ENCODE measurements at places on chromosomes 1 and 21. TPM values are rescaled to one million over a fixed set of nuclear protein-coding genes. Genes with fewer than 3 reads are reported as not detected.
A peak's percentile ranks its signal among the peaks of the same experiment; 100 is the strongest.

The KLF17 gene
- not detected for total RNA-seq

The CRB1 gene
- 0.30 TPM for total RNA-seq

The PAQR7 gene
- total RNA-seq, result 14.1 TPM

The TCHH gene
- not detected for total RNA-seq

The GPR37L1 gene
- not detected for total RNA-seq

The SPRR3 gene
- not detected for total RNA-seq

The CELA3B gene
- total RNA-seq, result not detected

DNA sequence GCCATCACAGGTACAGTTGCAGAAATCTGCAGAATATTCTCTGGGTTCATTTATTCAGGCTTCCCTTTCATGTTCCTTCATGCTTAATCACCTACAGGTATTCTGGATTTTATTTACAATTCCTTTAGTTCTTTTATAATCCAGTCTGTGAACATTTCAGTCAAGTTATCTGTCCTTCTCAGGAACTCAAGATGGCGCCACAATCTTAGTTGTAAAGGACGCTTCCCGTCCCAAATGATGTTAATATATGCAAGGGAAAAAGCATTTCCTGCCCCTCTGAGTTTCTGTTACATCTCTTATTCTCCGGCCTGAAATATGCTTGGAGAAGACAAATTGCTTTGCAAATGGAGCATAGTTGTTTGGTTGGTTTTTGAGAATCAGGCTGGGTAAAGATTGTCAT, 19.3 kb downstream of the F3 start:
- DNase-seq, result peak; percentile 13

- no peak for DNase-seq
These were observed 20.1 kb downstream of the COP1 start for GRCh38 chr1:176187001-176187400.

DNA sequence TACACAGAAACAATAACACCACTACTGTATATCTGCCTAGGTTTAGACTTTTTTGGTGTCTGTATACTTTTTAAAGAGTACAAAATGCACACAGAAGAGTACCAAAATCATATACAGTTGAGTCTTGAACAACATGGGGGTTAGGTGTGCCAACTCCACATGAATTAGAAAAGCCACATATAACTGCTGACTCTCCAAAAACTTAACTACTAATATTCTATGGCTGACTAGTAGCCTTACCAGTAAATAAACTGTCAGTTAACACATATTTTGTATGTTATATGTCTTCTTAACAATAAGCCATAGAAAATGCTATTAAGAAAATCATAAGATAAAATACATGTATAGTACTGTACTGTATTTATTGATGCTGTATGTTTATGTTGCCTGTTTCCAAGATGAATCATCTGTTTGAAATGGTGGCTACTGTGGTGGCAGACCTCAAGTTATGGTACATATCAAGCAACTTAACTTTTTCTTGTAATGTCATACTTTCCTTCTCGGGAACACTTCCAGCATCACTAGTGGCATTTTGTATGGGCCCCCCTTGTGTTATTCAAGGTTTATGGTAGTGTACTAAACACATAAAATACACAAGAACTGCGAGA, 71.2 kb downstream of the LHX4 start:
- DNase-seq, result no peak

DNA sequence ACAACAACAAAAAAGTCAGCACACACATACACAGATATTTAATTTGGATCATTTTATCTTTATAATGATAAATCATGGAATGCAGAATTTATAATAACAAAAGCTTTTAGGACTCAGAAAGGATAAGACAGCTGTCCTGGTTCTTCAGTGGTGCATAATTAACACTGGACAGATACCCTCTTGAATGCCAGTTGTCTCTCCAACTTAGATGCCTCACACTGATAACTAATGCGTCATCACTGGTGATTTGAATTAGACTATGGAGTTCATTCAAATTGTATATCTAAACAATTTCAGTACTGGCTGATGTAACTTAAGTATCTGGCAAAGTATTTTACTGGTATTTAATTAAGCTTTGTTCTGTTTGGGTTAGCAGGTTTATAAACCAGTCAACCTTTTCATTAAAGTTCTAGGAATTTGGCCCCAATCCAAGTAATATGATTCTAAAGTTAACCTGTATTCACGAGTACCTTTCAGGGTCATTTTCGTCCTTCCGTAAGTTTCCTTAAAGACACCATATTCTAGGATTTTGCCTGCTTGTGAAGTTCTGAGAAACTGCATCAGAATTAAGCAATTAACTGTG, 1199.5 kb upstream of the TMPRSS15 start:
- DNase-seq, result peak; percentile 48

GRCh38 chr21:42580076-42580792, 66.6 kb downstream of the SLC37A1 start:
- no peak for DNase-seq

GRCh38 chr1:22573237-22573636, 9.9 kb downstream of the EPHA8 start:
- no peak for DNase-seq

- DNase-seq, result peak; percentile 86
These were observed 32.9 kb downstream of the RASAL2 start for GRCh38 chr1:178126741-178127185.

- DNase-seq, result no peak
These were observed 150.4 kb downstream of the OMA1 start for GRCh38 chr1:58396150-58396549.

DNA sequence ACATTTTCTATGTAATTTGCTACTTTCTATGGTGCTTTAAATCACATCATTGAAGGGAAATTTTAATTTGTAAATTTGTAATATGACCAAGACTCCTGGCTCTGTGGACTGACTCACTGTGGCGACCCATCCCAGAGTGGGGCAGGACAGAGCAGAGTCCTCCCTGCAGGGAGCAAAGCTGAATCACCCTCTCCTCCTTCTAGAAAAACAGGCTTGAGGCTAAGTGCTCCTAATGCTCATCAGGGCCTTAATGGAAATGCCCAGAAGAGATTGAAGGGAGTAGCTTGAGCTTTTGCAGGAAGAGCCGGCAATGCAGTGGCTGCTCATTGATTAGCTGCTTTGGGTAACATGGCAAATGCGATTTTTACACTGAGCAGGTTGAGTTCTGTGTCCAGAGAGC, 16.8 kb downstream of the S100A10 start:
- peak; percentile 53 for DNase-seq

DNA sequence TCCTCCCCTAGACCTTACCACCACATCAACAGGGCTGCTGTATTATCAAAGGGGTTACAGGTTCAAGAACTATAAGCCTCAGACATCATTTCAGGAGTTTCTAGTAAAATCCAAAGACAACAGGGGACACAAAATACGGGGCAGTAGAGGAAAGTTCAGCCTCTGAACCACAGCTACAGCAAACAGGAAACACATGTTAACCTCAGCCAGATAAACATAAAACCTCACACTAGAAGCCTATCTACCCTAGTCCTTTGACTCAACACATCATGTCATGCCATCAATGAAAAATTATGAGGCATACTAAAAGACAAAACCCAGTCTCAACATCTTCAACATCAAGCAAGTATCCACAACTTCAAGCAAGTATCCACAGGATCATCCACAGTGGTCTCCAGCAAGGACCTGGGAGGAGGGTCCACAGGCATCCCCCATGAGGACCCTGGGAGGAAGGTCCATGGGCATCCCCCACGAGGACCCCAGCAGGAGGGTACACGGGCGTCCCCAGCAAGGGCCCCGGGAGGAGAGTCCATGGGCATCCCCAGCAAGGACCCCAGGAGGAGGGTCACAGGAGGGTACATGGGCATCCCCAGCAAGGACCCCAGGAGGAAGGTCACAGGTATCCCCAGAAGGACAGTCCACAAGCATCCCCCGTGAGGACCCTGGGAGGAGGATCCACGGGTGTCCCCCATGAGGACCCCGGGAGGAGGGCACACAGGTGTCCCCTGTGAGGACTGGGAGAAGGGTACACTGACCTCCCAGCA, 440.0 kb downstream of the MATN1 start:
- DNase-seq, result no peak

GRCh38 chr1:164470996-164471395, 88.0 kb upstream of the PBX1 start:
- DNase-seq, result no peak

DNA sequence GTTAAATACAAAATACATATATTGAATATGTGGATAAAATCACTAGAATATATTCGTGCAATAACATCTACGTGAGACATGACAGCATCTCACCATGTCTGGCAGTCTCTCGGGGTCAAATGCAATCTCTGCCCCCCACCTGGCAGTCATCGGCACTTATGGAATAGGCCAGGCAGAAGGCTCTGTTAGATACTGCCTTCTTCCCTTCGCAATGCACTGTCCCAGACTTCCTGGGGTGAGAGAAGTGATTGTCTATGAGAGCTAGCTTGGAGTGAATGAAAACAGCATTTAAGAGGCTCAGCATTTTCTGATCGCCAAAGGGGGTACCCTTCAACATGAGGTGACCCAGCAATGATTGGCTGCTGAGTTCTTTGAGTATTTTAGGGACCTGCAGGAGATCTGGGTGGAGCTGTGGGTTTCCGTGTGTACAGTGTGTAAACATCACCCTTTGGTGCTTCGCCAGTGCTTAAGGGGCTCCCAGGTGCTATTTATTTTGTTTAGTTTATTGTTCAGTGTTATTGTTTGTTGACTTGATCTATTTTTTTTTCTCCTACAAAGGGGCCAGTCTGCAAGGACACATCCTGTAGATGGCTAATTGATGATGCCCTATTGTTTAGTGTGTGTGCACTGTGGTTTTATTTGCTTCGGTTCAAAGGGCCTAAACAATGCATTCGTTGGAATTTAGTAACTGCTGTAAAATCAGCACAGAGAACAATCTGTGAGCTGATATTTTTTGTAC, 10.2 kb downstream of the ERG start:
- no peak for DNase-seq

DNA sequence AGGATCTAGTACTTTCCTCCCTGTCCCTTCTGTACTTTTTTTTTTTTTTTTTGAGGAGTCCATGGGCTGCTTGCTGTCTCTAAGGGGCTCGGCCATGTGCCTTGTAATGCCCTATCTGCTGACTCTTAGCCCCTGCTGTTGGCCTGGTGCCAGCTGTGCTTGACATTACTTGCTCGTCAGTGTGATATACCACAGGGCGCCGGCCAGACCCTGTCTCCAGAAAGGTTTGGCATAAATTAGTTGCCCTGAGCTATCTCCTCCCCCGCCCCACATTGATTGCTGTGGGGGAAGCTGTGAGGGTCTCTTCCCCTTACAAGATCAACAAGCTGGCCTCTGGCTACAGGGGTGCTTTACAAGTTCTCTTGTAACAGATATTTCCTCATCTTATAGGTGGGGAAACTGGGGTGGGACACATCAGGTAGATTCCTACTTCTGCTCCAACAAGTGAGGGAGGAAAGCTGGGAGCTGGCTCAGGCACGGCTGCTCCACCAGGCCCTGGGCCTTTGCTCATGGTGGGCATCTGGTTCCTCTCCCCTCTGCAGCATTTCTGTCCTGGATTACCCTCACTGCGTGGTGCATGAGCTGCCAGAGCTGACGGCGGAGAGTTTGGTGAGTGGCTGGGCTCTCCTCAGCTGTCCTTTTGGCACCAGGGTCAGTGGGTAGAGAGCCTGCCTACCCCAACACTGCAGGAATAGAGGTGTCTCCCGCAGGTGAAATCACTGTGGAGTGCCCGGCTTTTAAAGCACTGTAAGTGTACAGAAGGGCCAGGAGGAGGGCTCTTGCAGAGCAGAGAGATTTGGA, 15.6 kb downstream of the STRIP1 start:
- no peak for DNase-seq

DNA sequence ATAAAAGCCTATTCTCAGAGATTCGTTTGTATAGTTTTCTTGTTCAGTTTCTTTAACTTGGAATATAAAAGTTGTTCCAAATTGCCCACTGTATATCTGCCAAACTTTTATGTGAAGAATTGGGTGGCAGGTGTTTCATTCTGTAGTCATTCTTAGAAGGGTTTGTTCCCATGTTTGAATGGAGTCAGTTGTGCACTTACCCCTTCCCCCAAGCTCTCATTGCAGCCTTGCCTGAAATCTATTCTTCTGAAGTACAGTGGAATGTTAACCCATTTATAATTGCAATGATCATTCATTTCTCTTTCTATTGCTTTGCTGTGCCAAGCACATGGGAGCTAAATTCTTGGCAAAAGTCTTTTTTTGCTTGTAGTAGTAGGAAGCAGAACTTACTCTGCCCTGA, 375.3 kb upstream of the C1orf87 start:
- no peak for DNase-seq

DNA sequence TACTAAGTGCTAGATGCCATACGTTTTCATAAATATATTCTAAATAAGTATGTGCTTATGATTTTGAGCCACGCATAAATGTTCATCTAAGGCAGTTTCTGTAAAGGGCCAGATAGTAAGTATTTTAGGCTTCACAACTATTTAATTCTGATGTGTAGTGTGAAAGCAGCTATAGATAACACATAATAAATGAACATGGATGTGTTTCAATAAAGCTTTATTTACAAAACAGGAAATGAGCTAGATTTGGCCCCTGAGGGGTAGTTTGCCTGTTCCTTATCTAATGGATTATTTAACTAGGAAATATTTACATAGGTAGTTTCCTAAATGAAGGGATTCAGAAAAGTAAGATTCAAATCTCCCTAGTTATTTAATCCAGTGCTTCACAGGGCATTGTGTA, 557.6 kb upstream of the PKN2 start:
- DNase-seq, result no peak

DNA sequence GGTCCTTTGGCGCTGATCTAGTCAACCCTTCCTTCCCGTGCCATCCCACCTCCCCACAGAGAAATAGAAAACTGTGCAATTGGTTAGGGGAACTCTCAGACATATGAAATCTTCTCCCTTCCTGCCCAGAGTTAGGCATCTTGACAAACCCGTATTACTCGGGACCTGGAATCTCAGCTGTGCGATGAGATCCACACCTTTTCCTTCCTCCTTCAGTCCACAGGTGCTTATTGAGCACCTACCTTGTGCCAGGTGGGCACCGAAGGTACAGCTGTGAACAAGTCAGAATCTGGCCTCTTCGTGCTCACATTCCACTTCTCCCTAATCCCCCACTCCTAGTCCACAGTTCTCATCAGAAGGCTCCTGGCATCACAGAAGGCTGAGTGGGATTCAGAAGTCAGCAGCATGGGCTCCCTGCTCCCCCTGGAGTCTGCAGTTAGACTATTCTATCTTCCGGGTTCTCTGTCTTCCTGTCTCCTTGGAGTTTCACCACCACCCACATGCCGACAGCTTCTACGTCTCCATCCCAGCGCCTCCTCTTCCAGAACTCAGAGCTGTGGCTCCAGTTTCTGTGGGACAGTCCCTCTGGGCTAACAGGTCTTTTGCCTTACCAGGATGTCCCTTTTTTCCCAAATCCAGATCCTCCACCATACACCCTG, 23.0 kb downstream of the KNCN start:
- DNase-seq, result no peak

GRCh38 chr1:69700770-69701169, 133.0 kb downstream of the LRRC7 start:
- no peak for DNase-seq

GRCh38 chr1:44515416-44515815, 110.4 kb downstream of the RNF220 start:
- DNase-seq, result no peak
